HT1080 (cell line): ENCODE measurements at places on chromosomes 1 and 21. TPM values are rescaled to one million over a fixed set of nuclear protein-coding genes. Genes with fewer than 3 reads are reported as not detected.

Gene FCGR1A
- total RNA-seq = not detected in 2 replicates

Gene CDK18
- total RNA-seq = 0.87 and 1.7 TPM in 2 replicates

Gene KDM5B
- total RNA-seq = 14.2 and 15.7 TPM in 2 replicates

Gene TNFSF4
- 0.07 TPM in 1 of 2 replicates, not detected in the other for total RNA-seq

Gene SUSD4
- total RNA-seq = 0.58 and 1.0 TPM in 2 replicates

Gene CYP4A22
- not detected in 2 replicates for total RNA-seq

Gene EPHB2
- total RNA-seq = 74.0 and 90.3 TPM in 2 replicates

Gene FCAMR
- total RNA-seq = not detected in 2 replicates

Gene CLDN8
- total RNA-seq = not detected in 2 replicates

Gene OR6K2
- not detected in 2 replicates for total RNA-seq

DNA sequence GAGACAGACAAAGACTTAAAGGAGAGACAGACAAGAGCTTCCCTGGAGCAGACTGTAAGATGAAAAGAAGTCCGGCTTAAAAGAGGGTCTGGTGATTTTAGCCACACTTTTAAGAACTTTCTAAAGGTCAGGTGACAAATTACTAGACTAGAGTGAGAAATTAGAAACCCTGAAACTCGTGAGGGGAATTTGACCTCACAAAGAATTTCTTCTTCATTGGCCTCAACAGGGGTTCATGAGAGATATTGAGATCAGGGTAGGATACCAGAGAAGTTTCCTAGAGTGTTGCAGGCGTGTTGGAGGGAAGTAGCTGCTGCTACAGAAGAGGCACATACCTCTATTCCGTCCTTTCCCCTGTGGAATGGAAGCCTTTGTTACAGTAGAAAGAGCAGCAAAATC is 884.4 kb downstream of the KCNT2 start:
- no peak for DNase-seq

- DNase-seq = no peak
Observed at GRCh38 chr1:97451046-97451826, 469.6 kb downstream of the DPYD start.

GRCh38 chr1:61368876-61369275 is 286.5 kb downstream of the NFIA start:
- DNase-seq = no peak

DNA sequence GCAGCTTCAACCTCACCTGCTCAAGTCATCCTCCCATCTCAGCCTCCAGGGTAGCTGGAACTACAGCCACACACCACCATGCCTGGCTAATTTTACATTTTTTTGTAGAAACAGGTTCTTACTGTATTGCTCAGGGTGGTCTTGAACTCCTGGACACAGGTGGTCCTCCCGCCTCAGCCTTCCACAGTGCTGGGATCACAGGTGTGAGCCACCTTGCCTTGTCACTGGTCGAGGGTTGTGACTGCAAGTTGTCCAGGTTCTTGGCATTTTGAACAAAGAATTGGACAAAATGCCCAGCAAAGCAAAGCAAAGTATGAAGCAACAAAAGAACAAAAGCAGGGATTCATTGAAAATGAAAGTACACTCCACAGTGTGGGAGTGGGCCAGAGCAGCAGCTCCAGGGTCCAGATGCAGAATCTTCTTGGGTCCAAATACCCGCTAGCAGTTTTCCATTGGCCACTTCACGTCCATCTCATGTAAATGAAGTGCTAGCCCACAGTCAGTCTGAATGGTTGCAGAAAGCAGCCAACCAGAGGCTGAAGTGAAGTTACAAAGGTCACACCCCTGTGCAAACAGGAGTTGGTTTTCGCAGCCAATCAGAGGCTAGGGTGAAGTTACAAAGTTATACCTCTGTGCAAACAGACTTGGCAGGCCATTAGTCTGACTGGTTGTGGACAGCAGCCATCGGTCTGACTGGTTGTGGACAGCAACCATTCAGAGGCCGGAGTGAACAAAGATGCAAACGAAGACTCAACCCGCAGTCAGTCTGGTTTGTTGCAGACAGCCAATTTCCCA is 109.5 kb upstream of the KIF26B start:
- DNase-seq = peak; percentile 7

DNA sequence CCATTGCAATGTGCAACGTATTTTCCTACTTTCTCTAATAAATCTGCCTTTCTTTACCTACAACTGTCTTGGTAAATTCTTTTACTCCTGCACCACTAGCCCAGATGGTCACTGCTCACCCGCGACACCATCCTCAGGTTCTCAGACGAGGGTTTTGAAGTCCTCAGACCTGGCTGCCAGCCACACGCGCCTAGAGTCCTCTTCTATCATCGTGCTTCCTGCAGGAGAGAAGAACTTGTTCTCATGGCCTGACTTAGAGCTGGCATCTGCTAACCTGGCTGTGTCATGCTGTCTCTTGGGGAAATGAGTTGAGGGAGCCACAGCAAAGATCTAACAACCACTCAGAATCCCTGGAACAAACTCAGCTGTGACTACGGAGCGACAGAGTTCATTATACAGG is 30.3 kb upstream of the PGBD5 start:
- DNase-seq = no peak

GRCh38 chr1:113786069-113786468 is 26.2 kb downstream of the RSBN1 start:
- DNase-seq = peak; percentile 24

- peak; percentile 87 for DNase-seq
Observed at GRCh38 chr21:33940164-33940880, 24.7 kb upstream of the ATP5PO start.

- DNase-seq = peak; percentile 89
Observed at GRCh38 chr1:36109041-36109679, 15.9 kb downstream of the COL8A2 start.

- no peak for DNase-seq
Observed at GRCh38 chr1:2592672-2593071, 6.1 kb downstream of the PRXL2B start.

DNA sequence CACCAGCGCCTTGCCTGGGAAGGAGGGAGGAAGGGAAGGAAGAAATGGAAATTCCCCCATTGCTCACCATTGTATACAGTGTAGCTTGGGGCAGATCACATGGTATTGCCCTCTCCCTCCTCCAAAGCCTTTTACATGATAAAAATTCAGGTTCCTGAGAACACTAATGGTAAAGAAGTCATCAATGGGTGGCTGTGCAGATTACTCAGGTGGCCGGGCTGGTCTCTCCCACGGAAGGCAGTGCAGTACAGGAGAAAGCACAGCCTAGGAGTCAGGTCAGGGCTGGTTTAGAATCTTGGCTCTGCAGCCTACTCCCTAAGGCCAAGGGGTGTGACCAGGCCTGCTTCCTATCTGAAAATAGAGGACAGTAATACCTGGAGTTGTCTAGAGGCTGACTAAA is 107.9 kb downstream of the SUSD4 start:
- DNase-seq = no peak

GRCh38 chr1:100875228-100875627 is 19.4 kb downstream of the EXTL2 start:
- no peak for DNase-seq

- no peak for DNase-seq
Observed at GRCh38 chr1:21237446-21238088, 52.7 kb downstream of the ECE1 start.

GRCh38 chr1:88890131-88890530 is 1.2 kb downstream of the GTF2B start:
- no peak for DNase-seq

DNA sequence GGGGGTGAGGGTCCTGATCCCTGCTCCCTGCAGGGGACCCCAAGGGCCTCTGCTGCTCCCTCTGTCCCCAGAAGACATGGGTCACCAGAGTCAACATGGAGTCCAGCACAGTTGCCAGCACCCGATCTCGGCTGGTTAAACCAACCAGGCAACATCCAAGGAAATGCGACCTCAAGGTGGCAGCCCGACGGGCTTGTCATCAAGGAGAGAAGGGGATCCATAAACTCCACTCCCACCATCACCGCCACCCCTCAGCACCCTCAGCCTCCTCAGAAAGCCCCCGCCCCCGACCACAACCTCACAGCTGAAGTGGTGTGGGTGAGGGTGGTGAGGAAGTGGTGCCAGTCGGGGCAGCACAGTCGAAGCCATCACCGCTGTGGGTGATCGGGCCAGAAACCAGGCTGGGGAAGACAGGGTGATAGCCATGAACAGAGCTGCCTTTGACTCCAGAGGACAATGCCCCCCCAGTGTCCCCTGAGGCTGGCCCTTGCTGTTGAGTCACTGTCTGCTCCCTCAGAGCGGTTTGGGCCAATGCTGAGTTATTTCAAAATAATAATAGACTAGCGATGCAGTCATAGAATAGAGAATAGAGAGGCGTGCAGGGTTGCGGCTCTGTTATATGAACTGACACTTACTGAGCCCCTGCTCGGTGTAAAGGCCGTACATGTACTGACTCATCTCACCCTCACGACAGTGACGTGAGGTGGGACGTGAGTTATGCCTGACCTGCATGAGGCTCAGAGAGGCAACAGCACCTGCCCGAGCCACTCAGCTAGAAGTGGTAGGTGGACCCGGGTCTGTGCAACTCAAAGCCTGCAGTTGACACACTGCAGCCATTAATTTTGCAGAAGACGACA is 88.7 kb upstream of the IFFO2 start:
- DNase-seq = peak; percentile 28

DNA sequence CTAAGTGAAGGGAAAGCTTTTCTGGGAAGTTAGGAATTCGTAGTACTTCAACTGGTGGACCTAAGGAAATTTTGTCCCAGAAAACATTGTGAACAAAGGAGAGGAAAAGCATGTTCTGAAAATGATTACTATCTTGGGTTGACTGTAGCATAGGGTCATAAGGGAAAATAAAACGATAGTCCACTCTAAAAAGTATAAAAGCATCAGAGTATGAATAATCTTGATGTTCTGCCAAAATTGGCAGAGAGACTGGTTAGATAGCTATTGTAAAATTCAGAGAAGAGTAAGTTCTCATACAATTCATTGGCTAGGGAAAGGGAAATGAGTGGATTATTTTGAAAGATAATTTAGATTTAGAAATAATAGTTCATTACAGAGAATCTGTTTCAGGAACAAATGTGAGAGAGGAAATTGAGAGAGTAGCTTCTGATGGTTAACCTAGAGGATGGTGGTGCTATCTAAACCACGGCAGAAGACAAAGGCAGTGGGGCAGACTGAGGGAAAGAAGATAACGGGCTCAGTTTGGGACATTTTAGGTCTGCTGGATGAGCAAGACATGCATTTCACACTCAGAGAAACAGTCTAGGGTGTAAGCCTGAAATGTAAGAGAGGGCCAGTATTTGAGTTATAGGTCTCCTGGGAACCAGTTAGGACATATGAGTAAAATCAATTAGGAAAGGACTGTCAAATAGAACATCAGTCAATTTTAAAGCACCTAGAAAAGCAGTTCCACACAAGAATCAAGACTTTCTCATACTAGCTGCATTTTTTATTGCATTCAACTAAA is 799.3 kb upstream of the CXADR start:
- no peak for DNase-seq

DNA sequence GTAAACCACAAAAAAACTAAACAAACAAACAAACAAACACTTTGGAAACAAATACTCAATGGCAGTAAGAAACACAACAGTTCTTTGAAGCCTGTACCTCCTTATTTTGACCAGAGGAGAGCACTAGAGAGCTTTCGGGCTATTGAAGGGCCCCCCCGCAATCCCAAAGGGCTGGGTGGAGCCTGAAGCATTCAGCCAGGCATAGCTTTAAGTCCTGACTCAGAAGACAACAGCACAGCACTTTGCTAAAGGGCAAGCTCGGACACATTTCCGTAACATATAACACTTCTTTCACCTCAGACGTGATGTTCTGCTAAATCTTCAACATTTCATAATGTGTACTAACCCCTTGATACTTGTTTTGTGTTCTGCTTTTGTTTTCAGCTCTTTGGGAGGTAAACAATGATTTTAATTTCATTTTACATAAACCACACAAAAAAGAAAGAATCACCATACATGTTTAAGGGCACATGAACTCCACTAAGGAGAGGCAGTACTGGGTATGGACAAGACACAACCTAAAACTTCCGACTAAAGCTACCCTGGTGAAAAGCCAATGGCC is 9.7 kb upstream of the SHCBP1L start:
- peak; percentile 82 for DNase-seq

- DNase-seq = no peak
Observed at GRCh38 chr1:197268012-197268411, at the start of gene CRB1. Gene CRB1, plus strand, starts transcription at chr1:197268252. Its CDS starts 161 bp downstream, at chr1:197268413.

DNA sequence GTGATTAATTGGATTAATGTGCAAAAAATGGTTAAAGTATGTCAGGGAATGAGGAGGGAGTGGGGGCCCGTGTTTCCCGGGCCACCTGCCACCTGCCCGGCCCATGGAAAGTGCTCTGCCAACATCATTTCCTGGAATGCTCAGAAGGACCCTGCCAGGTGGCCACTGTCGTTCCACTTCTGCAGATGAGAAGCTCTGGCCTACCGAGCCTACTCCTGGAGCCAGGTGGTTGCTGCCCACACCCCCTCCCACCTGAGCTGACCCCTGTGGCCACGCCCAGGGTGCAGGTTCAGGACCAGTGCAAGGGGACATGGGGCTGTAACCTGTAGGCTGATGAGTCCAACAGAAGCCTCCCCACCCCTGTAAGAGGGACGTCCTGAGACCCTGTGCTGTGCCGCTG is 99.7 kb downstream of the PRDM16 start:
- DNase-seq = no peak

DNA sequence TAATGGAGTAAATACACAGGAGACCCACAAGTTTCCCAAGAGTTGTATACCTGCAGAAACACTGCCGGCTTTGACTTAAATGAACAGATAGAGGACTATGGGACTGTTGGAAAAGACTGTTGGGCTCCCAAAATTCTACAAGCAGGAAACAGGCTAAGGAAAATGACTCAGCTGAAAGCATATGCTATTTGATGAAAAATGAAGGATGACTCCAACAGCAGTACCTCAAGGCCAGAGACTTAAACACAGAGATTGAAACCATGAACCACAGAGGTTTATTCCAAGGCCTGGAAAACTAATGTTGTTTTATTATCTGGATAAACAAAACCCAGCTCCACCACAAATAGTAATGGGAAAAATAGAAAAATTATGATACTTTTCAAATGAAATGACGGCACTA is 187.7 kb downstream of the TNFSF18 start:
- DNase-seq = peak; percentile 20

GRCh38 chr1:215482079-215482478 is 85.0 kb upstream of the KCTD3 start:
- DNase-seq = no peak

- no peak for DNase-seq
Observed at GRCh38 chr1:205444300-205444930, 11.4 kb downstream of the BLACAT1 start.

GRCh38 chr1:47227341-47228232 is 4.4 kb downstream of the TAL1 start:
- DNase-seq = no peak

DNA sequence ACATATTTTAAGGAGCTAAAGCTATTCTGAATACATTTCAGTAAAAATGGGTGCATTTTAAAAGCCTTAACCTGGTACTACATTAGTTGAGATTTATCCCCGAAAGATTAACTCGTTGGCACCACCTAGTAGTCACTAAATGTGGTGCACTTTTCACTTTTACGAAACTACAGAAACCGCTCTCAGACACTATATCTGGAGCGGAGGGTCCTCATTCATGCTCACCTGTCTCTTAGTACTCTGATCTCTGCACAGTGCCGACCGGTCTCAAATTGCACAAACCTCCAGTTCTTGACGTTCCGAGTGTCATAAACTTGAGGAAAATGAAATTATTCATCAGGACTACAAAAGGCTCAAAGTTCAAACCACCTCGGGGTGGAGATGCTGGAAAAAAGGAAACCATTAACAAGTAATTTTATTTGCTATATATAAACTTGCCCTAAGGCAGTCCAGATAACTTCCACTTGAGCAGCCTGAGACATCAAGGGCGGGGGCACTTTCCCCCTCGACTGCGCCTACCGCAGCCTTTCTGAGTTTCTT is 722 bp downstream of the LZIC start:
- peak; percentile 60 for DNase-seq
